Stimulated activated CD4-positive, alpha-beta T cell treated with anti-CD3 and anti-CD28 coated beads, Interleukin-4, amount 100 ng/mL, for 1 hour (primary cell): ENCODE measurements at places on chromosomes 4 and X.
A peak's percentile ranks its signal among the peaks of the same experiment; 100 is the strongest.

GRCh38 chr4:7179158-7179557 lies 13.2 kb upstream of the SORCS2 start:
- no peak for DNase-seq

DNA sequence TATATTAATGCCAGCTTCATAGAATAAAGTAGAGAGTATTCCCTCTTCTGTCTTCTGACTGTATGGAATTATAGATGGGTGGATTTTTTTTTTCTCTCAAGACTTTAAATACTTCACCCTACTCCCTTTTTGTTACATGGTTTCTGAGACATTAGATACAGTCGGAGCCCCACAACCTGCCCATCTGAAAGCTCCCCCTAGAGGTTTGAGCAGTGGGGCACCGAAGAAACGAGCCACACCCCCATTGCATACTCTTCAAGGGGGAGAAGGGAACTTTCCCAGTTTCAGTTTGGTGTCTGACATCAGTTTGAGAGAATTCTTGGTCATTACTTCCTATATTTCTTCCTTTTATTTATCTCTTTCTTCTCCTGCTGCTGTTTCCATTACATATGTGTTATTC lies 437.6 kb upstream of the AGA start:
- DNase-seq, result no peak

- DNase-seq, result no peak
Observed at GRCh38 chr4:151325111-151325948, at the start of gene SH3D19. Gene SH3D19 (minus strand): TSS chr4:151325605. CDS start chr4:151325352, 253 bp downstream.

DNA sequence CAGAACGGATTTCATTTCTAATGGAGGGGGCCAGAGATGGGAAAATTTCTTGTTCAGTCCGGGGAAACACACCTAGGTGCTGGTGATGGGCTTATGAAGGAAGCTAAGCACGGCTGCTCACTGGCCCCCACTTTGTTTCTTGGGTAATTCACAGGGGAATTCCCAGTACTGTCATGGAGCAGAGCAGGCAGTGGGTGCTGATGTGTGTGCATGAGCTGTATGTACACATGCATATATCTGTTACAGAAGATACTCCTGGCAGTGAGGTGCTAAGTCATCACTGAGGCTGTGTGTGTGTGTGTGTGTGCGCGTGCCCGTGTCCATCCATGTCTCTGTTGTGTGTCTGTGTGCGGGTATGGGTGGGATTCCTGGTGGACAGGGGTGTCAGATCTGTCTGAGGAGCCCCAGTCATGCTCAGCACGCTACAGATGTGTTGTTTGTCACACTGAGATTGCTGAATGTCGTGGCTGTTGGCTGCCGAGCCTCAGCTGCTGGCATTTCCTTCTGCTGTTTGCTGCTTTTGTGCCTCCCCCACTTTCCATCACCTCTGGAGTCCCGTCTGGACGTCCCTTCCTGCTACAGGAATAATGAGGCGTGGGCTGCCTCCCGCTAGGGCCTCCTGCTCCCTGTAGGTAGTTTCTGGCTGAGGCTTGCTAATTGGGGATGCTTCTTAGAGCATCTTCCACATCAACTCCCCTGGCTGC lies 53.3 kb downstream of the JADE1 start:
- DNase-seq, result peak; percentile 45

- no peak for DNase-seq
Observed at GRCh38 chr4:136495076-136495475, 1037.2 kb downstream of the PCDH18 start.

- DNase-seq, result peak; percentile 37
Observed at GRCh38 chr4:600850-601515, 24.4 kb upstream of the PDE6B start.

- no peak for DNase-seq
Observed at GRCh38 chr4:105569057-105569865, 16.8 kb downstream of the ARHGEF38 start.

GRCh38 chrX:121407627-121408026 lies 360.2 kb downstream of the GLUD2 start:
- no peak for DNase-seq

- peak; percentile 65 for DNase-seq
Observed at GRCh38 chrX:130110379-130111219, at the start of gene ELF4. Gene ELF4 (minus strand): TSS chrX:130110497. CDS start chrX:130081330, 29,167 bp downstream.

GRCh38 chr4:76212851-76213414 lies 691 bp downstream of the SCARB2 start:
- peak; percentile 24 for DNase-seq

GRCh38 chr4:116055857-116056827 lies 942.7 kb upstream of the NDST4 start:
- DNase-seq, result no peak

DNA sequence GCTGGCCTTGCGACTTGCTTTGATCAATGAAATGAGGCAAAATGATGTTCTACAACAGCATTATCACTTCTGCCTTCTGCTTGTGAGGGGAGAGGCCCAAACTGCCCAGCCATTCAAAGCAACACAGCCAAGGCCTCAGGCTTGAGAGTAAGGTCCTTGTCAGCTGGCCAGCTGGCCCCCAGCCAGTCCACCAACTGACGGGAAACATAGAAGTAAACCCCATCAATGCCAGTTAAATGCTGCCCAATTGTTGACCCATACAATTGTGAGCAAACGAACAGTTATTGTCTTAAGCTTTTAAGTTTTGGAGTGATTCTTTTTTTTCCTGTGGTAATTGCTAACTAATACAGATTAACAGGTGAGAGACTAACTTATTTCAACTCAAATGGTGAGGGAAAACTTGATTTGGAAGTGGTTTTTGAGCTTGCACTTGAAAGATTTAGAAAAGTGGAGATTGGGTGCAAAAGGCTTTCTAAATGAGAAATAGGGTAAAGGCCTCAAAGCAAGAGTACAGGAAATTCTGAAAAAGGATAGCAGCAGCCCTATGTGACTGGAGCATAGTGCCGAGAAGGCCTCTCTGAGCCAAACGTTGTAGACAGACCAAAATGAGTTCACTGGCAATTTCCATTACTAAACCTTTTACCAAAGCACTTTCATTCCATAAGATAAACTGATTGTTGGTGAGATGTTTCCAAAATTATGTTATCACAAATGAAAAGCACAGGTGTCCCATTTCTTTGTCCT lies 66.9 kb downstream of the ARHGEF38 start:
- no peak for DNase-seq

- DNase-seq, result no peak
Observed at GRCh38 chr4:6439120-6439762, 33.2 kb downstream of the PPP2R2C start.

DNA sequence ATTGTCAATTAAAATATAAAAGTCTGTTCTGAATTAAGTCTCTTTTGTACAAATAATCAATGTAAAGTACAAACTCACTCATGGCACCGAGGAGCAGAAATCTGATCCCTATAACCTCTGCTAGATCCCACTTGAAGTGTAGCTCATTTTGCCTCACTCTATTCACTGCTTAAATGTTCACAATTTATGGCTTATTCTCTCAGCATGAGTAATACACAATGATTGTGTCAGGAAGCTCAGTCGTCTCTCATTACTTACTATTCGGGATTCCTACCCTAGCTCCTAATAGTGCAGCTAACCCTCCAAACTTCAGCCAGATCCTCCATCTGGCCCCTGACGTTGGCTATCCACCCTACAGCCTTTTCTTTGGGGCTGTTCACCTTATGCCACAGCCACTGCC lies 4.7 kb upstream of the AMMECR1 start:
- DNase-seq, result no peak

DNA sequence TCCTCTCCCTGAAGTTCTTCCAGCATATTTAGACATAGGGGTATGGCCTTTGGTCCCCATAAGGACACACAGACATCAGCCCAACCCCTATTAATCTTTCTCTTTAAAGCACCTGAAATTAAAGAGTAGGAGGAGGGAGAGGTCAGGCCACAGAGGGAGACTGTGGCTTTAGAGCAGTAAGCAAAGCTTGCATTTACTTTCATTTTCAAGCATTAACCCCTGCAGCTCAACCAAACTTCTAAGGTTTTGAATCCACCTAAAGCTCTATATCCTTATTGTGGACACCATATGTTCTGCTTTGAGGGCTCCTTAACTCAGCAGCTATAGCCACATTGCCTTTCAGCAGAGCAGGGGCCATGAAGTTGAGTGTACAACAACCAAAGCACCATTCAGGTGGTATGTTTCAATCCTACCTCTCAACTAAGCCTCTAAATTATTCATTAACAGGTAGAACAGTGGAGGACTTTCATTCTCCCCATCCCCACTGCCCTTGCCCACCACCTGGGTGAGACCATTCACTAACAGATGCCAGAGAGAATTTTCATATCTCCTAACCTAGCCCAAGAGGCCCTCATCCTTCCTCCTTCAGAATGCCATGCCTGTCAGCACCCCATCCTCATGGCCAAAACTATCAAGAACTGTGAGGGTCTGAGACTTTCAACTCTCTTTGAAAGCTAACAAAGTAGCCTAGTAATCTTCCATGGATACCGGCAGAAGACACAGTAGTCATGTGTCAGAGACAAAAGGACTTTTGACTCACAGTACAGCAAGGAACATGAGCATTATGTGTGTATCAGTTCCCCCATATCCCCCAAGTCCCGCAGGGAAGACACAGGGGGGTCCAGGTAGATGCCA lies 20.8 kb downstream of the LIN54 start:
- no peak for DNase-seq

DNA sequence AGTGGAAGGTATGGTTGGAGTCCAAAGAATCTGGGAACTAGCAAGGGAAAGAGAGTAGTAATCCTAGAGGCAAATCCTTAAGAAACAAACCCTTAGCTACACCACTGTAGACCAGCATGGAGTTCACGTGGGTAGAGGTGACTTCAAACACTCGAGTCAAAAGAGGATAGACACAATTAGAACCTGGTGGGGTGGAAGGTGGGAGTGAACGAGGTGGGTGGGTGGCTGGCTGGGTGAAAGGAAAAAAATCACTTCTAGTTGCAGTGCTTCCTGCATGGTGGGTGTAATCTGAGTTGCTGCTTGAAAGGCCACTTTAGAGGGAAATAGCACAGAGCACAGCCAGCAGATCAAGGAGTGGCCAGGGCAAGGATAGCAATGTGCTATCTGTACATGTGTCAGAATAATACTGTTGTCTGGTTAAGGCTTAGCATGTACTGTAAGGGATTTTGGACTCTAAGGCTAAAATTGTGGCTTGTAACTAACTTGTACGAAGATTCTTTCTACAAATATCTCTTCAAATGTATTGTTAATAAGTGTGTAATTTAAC lies 356.2 kb downstream of the GRIA2 start:
- no peak for DNase-seq

DNA sequence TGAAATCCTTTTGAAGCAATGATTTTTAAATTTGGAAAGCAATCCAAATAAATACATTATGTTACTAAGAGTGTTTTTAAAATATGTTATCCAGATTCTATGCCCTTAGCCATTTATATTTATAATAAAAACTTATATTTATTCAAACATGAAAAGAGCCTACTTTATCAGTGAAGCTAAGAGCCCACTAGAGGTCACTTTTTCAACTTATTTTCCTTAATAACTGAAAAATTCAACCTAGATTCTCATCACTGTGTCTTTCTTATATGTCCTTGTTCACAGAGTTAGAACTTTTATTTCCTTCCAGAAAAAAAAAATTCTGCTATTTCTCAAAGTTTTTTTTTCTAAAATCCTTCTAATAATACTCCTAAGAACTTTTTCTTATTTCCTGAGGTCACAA lies 23.9 kb downstream of the PRDM8 start:
- no peak for DNase-seq

GRCh38 chr4:131547506-131547981 lies 1601.5 kb upstream of the PCDH10 start:
- DNase-seq, result no peak

DNA sequence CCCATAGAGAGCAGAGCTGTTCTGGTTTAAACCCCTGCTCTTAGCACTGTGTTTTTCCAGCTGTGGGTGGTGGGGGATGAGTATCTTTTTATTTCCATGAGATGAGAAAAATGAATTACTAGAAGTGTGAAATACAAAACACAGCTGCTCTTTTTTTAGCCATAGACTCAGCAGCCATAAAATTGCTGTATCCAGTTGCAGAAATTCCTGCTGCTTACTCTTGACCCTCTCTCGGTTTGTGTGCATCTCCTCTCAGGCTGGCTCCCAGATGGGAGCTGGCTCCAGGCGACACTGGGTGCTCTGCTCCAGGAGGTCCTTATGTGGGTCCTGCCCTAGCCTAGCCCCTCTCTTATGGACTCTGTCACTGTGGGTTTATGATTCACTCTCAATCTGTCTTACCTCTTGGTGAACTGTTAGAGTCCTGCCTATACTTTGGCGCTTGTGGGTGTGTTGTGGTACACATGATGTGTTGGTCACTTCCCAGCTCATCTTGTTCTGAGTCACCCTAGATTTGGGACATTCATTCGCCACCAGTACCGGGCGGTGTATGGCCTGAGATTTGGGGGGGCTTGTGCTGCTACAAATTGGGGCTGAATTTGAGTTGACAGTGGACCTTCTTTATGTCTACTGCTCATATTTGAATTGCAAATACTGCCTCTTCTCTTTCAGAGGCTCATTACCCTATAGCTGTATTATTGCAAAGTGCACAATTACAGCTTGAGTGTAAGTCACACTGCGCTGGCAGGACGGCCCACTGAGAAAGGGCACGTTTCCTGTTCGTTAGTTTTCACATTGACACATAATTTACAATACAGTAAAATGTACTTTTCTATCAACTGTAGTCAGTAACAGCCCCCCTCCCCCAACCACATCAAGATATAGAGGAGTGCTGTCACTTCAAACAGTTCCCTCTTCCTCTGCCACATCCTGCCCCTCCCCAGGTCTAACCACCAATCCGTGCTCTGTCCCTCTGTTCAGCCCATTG lies 46.9 kb upstream of the MSANTD1 start:
- DNase-seq, result peak; percentile 45

DNA sequence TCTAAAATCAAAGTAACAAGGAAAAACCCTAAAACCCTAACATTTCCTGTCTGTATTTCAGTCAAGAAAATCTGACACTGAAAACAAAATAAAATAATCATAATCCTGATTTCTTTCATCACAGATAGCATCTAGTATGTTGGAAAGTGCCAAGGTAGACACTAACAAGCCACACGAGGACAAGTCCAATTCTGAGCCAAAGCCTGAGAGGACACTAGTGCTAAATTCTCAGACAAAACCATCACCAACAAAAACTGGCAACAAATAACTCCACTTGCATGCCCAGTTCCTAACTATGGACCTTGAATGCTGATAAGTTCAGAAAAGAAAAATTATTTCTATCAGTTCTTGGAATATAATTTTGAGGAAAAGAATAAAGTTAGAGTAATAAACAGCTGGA lies 113.7 kb downstream of the MANBA start:
- no peak for DNase-seq

DNA sequence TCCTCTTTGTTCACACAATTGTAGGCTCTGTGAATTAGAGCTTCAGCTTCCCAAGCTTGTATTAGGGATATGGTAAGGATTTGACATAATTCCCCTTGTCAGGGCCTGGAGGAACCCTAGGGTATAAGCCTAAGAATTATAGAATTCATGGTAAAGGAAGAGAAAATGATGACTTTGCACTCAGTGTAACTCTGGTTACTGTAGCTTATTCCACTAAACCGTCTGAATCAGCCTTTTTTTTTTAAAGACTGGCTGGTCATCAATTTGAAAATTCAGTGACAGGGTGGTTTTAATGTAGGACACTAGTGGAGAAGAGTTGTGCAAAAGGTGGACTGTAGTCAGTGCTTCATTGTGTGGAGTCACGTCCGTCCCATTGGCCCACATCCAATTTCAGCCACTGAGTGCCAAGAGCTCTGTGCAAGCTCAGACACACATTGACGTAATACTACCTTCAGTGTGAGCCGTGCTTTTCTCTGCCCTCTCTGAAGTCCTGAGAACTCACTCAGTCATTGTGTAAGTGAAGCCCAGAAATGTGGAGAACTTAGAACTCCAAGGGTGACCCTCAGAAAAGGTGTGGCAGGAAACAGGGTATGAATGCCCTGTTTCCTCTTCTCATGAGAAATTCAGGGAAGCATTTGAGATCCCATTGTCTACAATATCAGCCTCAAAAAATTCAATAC lies 449.8 kb downstream of the C4orf33 start:
- DNase-seq, result no peak

GRCh38 chrX:16451334-16451733 lies 198.6 kb upstream of the S100G start:
- no peak for DNase-seq
